RCC 7860 (cell line): ENCODE measurements at places on chromosomes 12 and 14.

GRCh38 chr12:10747730-10748129 is 24.6 kb upstream of the YBX3 start:
- DNase-seq, result no peak

GRCh38 chr12:111222523-111222922 is 146.4 kb downstream of the PHETA1 start:
- DNase-seq, result no peak

GRCh38 chr12:68122236-68122920 is 37.2 kb downstream of the IFNG start:
- no peak for DNase-seq

GRCh38 chr12:132423251-132423819 is 66.6 kb upstream of the FBRSL1 start:
- no peak for DNase-seq

DNA sequence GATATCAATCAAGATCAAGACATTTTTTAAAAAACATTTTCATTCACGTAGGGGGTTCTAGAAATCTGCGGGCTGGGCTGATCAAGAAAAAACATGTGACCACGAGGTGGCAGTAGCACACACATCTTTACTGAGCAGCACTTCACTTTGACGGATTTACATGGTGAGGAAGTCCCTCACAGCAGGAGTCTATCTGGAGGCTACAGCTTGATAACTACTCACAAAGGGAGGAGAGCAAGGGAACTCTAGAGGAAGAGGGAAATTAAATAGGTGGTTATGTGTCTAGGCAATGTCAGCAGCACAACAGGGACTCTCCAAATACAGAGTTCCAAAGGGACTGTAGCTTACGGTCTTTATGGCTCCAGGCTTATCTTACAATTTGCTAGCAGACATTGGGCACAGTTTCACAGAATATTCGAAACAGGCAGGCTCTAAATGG is 248.1 kb downstream of the DPY19L2 start:
- peak; percentile 47 for DNase-seq
